Heart left ventricle (tissue), 16 donors: ENCODE measurements at places on chromosomes 6 and 20.

- no peak for DNase-seq
These were observed 44.9 kb upstream of the CCDC28A start for GRCh38 chr6:138728662-138729061.

DNA sequence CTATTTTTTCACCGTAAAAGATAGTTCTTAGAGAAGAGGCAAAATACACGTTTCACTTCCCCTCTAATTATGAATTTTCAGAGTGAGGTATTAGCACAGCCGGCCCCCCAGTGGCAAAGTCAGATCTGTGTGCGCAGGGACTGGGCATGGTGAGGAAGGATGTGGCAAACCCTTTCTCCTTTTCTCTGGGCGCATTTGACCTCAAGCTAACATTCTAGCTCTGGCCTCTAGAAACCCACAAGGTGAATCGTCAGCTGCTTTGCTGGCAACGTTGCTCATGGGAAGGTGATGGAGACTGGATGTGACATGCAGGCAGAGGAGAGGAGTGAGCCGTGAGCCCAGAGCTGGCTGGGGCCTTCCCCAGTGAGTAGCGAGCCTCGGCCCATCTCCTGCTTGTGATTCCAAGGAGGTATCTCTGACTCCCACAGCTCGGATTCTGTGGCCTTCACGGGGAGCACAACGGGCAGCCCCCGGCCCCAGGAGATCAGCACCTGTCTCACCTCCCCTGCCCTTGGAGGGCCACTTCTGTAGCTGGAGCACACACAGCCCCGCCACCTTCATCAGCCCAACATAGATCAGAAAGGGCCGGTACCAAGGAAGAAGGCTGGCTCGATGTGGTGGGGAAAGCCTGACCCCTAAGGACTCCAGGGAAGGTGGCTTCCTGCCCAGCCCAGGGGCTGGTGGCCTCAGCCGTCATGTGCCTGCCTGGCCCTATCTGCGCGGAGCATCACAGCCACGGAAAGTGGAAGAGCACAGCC is 152.8 kb downstream of the TAF4 start:
- DNase-seq: no peak

- no peak for DNase-seq
These were observed 16.8 kb upstream of the AKIRIN2 start for GRCh38 chr6:87718662-87719433.

DNA sequence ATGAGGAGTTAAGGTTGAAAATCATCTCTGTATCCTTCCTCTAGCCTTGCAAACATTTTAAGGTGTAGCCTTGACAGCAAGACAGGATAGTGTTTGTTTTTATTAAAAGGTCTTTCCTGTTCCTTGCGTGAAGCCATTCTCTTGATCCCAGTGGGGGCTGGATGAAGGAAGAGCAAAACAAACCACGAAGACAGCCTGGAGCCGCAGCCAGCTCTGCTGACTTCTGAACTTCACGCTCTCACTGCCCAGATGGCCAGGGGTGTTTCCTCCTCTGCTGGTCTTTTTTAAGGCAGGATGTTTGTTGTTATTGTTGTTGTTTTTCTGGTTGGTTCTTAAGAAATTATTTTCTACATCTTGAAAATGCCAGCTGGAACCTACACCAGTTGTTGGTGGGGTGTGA is 156.4 kb downstream of the MTHFD1L start:
- DNase-seq: no peak

DNA sequence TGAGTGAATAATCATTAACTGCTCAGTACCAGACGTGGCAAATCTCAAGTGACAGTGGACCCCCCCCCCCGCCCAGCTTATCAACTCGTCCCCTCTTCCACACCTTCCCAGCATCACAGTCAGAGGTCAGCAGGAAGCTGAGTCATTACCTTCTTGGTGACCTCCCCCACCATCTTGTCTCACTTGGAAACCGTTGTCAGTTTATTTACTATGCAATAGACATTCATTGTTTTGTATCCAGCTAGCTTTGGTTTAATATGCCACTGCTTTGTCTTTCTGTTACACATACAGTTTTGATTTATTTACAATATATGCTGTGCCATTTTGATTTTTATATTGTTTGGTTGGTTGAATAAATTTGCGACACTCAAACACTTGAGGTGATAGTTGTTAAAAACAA is 158.1 kb downstream of the QKI start:
- no peak for DNase-seq

- no peak for DNase-seq
These were observed 55.6 kb downstream of the SLC22A1 start for GRCh38 chr6:160177220-160177619.

- peak; percentile 92 for DNase-seq
These were observed 120.5 kb upstream of the PRSS16 start for GRCh38 chr6:27126815-27127537.

DNA sequence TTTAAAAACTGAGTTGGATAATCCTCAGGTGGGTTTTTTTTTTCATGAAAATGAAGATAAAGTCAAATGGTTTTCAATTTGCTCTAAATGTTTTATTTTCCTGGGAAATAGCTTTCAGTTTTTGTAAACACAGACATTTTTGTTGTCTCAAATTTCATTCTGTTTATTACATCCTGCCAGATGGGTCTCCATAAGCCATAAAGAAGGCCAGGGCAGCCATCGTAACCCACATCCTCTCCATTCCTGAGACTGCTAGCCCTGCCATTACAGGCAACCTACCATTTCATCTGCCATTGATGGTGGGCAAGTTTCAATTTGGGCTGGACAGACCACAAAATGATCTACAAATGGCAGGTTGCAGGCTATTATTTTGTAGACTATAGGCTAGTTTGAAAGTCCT is 60.8 kb downstream of the BTBD3 start:
- no peak for DNase-seq

- DNase-seq: no peak
These were observed 3.7 kb downstream of the NRN1 start for GRCh38 chr6:6002848-6003620.

GRCh38 chr20:38835792-38836191 is 30.3 kb downstream of the PPP1R16B start:
- DNase-seq: no peak

DNA sequence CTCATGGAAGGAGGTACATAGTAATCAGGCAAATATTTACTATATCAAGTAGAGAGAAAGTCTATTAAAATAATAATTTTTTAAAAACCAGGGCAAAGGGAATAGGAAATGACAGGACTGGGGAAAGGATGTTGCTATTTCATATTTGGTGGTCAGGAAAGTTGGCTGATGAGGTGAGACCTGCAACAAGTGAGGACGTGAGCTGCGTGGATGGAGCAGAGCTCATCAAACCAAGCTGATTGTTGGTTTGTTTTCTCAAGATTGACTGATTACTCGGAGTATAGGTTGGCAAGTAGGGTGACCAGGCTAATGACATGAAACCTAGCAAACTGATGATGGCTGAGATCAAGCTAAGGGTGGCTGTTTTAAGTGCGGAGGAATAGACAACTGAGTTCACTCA is 6.0 kb downstream of the GJA1 start:
- no peak for DNase-seq

GRCh38 chr6:170063851-170064602 is 226.9 kb downstream of the DLL1 start:
- no peak for DNase-seq

- DNase-seq: no peak
These were observed 323.5 kb upstream of the HSF2 start for GRCh38 chr6:122075917-122076316.

DNA sequence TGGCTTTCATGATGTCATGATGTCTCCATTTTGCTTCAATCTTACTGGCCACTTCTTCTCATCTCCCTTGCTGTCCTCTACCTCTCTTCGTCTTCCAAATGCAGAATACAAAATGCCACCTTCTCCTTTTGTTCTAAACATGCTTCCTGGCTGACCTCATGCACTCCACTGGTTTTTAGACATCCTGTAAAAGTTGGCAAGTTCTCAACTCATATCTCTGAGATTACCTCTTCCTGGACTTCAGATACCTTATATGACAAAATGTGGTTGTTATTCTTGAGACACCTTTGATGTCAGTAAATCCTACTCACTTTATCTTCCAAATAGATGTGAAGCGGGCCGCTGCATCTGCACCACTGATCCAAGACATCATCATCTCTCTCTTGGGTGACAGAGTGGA is 212.7 kb upstream of the FOXA2 start:
- DNase-seq: no peak
